ENCODE measurements at places on chromosomes 13 and 19.
A peak's percentile ranks its signal among the peaks of the same experiment; 100 is the strongest.

DNA sequence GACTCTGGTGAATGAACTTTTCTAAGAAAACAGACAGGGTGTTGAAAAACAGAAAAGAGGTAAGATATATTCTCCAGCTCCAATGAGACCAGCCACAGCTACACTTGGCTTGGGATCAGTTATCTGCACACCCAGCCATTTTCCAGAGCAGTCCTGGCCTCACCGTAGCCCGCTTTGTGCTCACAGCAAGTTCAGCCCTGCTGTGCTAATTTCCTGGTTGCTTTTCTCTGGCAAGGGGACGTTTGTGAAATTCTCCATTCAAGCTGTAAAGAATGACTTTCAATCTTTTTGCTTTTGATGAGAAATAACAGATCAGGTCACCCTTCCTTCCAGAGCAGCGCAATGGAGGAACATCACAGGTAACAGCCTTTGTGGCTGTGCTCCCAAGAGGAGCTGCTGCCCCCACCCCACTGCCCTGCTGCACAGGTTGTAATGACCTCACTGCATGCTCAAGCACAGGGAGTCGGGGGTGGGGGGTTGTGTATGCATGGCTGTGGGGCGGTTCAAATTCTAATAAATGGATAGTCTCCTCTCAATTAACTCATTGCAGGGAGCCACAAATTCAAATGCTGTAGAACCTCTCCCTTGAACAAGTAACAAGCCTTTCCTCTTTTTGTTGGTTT lies 516.6 kb upstream of the NBEA start:
- DNase-seq = no peak

DNA sequence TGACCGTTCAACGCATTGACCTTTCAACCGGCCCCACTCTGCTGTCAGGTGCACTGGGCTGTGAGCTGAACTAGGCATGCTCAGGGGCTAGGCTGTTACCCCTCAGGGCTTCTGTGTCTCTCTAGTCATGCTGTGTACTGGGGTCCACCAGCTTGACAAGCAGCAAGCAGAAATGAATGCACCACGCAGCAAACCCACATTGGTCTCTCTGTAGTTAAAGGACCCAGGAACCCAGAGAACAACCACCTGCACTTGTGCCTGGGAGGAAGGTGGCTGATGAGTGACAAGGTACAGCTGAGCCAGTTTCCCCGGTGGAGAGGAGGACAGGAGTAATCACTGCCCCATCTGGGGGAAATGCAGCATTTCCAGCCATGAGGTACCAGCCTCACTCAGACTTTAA lies 159.9 kb downstream of the USP12 start:
- DNase-seq = no peak

- DNase-seq = no peak
Measured at GRCh38 chr19:33192010-33192409, 2.1 kb upstream of the LRP3 start.

- DNase-seq = no peak
Measured at GRCh38 chr19:27794494-27795042, 1418.4 kb downstream of the UQCRFS1 start.

DNA sequence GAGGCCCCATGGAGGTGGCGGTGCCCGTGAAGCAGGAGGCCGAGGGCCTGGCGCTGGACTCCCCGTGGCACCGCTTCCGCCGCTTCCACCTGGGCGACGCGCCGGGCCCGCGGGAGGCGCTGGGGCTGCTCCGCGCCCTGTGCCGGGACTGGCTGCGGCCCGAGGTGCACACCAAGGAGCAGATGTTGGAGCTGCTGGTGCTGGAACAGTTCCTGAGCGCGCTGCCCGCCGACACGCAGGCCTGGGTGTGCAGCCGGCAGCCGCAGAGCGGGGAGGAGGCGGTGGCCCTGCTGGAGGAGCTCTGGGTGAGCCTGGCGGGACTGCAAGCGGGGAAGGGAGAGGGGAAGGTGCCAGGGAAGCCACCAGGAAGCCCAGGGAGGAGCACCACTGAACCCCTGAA lies 5.8 kb downstream of the ZNF444 start:
- no peak for DNase-seq

GRCh38 chr13:80340651-80341100 lies 250 bp downstream of the SPRY2 start:
- peak; percentile 27 for DNase-seq

- DNase-seq = no peak
Measured at GRCh38 chr13:71879129-71879535, 12.1 kb upstream of the DACH1 start.

- no peak for DNase-seq
Measured at GRCh38 chr19:32702010-32702409, 10.4 kb downstream of the NUDT19 start.

DNA sequence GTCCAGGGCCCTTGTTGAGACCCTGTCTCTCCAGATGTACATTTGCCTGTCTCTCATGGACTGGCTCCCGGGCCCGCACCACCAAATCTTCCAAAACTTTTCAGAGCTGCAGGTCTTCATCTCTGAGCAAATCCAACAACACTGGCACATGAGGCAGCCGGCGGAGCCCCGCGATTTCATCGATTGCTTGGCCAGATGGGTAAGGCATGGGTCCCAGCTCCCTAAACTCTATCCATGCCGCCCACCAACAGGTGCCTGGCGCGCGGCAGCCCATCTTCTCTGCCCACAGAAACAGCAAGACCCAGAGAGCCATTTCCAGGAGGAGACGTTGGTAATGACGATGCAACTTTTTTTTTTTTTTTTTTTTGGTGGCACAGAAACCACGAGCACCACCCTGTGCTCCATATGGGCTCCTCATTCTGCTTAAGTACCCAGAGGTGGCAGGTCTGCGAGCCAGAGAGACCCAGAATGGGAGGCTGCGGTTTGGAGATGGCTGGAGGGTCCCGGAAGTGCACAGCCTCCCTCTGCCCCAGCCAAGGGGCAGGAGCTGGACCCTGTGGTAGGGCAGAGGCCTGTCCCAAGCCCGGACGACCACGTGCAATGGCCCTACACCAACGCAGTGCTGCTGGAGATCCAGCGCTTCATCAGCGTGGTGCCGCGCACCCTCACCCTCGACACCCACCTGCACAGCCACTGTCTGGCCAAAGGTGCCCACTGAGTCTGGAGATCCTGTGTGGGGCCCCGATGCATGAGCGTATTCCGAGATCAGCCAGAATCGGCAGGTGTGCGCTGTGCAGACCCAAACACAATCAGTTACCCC lies 22.6 kb downstream of the CYP2F1 start:
- DNase-seq = no peak

- DNase-seq = no peak
Measured at GRCh38 chr13:109657395-109657794, 129.0 kb downstream of the IRS2 start.

- DNase-seq = no peak
Measured at GRCh38 chr19:48194041-48194843, 23.8 kb downstream of the ZSWIM9 start.

- no peak for DNase-seq
Measured at GRCh38 chr19:28445826-28446225, 767.1 kb downstream of the UQCRFS1 start.

DNA sequence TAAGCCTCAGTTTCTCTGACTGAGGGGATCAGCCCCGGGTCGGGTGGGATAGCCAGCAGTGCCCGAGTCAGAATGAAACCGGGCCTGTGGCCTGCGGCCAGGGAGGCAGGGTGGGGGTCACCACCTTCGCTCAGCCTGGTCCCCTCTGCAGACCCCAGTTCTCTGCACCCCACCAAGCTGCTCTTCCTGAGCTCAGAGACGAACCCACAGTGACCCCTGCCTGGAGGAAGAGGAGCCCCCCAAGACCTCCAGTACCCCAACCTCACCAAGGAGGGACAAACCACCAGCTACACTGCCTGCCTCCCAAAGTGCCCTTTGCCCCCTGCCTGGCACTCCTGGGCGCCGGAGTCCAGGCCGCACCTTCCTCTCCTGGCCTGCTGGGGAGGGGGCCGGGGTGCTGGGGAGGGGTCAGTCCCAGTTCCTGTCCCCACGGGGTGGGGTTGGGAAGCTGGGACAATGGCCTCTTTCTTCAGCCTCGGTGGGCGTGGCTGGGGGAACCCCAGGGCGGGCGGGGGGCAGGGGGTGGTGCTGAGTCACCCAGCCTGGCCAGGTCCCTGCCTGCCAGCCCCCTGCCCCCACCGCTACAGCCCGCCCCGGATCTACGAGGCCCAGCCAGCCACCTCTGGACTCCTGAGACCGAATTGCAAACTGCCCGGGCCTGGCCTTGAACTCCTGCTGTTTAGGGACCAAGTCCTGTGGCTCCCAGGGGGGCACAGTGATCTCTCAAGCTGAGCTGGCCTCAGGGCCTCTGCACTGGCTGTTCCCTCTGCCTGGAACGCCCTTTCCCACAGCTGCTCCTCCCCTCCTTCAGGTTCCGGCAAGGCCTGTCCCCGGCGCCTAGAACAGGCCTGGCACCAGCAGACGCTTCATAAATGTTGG lies 14.3 kb downstream of the ZBTB7A start:
- no peak for DNase-seq

- DNase-seq = no peak
Measured at GRCh38 chr13:88014527-88014926, 343.4 kb downstream of the SLITRK5 start.

DNA sequence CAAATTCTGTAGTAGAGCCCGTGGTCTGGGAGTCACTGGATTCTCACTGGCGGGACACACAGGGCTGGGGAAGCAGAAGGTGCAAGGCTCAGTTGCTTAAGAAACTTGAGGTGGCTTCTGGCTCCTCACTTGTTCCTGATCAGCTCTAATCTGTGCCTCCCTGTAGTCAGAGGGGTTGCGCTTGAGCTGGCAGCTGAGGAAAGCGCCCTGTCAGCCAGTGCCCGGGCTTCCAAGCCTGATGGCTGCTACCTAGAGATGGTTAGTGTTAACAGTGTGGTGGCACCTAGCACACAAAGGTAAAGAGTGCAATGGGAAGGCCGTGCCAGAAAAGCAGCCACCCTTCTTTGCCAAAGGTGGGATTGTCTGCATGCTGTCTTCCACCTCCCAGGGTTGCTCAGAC lies 8.8 kb downstream of the HNRNPM start:
- no peak for DNase-seq

GRCh38 chr19:16470911-16471811 lies 609 bp downstream of the EPS15L1 start:
- DNase-seq = no peak

DNA sequence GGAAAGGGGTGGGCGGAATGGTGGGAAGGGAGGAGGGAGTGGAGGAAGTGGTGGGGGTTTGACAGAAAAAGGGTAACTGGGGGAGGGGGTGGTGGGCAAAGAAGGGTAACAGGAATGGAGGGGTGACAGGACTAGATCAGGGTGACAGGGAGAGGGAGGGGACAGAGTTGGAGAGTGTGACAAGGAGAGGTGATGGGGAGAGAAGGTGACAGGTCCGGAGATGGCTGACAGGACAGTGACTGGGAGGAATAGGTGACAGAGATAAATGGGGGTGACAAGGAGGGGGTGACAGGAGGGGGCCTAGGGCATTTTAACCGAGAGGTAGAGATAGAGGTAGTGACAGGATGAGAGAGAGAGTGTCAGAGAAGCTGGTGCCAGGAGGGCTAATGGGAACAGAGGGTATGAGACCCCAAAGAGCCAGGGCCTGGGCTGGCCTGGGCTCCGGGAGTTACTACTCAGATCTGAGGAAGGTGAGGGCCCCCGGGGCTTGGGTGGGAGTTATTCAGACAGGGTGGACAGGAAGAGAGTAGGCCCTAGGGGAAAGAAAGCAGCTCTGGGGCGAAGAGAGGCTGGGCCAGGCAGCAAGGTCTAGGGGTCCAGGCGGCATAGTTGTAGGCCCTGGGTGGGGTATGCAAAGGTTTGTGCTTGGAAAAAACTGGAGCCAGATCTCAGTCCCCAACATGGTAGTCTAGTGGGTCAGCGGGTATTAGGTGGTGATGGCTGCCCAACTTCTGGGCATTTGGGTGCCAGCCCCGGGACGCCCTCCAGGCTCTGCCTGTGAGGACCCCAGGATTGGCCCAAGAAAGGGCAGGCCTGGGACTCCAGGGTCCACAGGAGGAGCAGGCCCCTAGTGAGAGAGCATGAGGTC lies 660 bp downstream of the CIC start:
- no peak for DNase-seq

DNA sequence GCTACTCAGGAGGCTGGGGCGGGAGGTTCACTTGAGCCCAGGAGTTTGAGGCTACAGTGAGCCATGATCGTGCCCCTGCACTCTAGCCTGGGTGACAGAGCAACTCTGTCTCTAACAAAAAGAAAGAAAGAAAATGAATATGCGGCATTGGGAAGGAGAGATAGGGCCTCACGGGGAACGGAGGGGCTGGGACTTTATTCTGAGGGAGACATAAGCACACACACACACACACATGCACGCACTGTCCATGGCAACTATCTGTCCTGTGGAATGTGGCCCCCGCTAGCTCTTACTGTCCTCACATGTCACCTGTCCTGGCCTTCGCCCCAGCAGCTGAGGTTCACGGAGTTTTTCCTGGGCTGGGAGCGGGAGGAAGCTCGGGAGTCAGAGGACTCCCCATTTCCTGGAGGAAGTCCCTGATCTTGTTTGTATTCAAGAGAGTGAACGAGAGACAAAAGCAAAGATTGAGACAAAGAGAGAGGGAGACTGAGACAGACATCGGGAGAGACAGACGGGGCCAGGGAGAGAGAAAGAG lies 654 bp downstream of the STAP2 start:
- DNase-seq = no peak

DNA sequence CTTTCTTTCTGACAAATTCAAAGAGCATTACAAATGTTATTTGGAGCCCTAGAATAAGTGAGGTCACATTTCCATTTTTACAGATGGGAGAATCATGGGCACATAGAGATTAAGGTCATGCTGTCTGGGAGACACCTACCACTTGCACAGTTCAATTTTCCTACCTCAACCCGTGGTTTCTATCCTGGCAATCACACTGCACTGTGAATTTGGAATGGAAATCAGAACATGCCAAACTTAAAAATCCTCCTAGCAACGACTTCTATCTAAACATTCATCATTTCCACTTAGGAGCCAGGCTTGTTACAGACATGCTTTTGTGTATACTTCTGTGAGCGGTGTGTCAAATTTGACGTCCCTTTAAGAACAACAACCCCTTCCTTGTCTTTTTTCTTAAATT lies 251.5 kb downstream of the DNAJC15 start:
- no peak for DNase-seq

DNA sequence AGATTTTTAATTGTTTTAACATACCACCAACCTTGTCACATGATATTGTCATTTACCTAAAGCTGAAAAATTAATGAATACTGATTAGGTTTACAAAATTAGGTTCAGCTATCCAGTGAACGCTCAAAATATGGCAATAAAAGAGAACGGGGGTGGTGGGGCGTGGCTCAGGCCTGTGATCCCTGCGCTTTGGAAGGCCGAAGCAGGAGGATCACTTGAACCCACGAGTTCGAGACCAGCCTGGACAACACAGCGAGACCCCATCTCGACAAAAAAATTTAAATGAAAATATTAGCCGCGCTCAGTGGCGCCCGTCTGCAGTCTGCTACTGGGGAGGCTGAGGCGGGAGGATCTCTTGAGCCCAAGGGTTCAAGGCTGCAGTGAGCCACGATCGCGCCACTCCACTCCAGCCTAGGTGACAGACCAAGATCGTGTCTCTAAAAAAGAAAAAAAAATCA lies 516 bp upstream of the FAM32A start:
- no peak for DNase-seq

DNA sequence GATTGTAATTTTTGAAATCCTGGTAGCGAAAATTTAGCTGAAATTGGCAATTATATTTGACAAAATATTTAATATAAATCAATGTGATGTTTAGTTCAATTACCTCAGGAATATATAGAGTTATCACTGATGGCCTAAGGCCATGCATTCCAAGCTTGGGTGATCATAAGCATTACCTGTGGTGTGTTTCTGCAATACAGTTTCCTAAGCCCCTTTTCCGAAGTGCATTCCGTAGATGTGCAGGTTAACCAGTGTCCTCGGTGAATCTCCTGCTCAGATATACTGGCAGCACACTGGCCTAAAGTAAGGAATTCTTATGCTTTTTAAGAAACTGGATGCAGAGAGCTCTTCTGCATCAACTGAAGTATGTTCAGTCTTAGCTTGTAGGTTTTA lies 35.0 kb downstream of the ITGBL1 start:
- DNase-seq = no peak

Measured in SIG-M5 (cell line).